Breast epithelium (tissue), 4 donors: ENCODE measurements at places on chromosomes 1 and 21. TPM values are rescaled to one million over a fixed set of nuclear protein-coding genes. Genes with fewer than 3 reads are reported as not detected.

The ZNF695 gene
- 1.1 TPM for total RNA-seq

The PLA2G2D gene
- total RNA-seq = not detected

DNA sequence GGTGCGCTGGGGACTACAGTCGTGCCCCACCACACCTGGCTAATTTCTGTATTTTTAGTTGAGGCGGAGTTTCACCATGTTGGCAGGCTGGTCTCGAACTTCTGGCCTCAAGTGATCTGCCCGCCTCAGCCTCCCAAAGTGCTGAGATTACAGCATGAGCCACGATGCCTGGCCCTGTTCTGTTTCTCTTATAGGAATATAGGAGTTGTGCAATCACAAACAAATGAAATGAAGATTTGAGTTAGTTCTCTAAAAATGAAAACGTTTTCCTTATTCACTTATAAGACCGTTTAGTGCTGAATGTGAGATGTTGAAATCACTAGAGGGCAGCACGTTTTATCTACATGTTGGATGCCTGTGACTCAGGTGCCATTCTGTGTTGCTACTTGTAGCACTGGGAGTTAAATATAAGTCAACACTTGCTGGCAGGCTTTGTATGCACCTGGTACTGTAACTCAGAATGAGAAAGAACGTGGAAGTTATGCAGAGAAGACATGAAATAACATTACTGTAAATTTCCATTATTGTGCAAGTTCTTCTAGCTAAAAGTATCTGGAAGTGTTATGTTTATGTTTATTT, 45.8 kb downstream of the MIGA1 start:
- H3K27ac ChIP-seq = no peak overlapping the region
- no peaks in the 10 kb centered on the region for H3K27me3 ChIP-seq
- no peak for DNase-seq
- no peaks in the 10 kb centered on the region for H3K4me1 ChIP-seq

The CCDC27 gene
- total RNA-seq = not detected

GRCh38 chr1:232538224-232538942, 91.5 kb downstream of the SIPA1L2 start:
- H3K4me3 ChIP-seq = no peak overlapping the region
- no peaks in the 10 kb centered on the region for H3K27me3 ChIP-seq
- H3K27ac ChIP-seq = no peak overlapping the region
- DNase-seq = no peak
- no peaks in the 10 kb centered on the region for H3K36me3 ChIP-seq

DNA sequence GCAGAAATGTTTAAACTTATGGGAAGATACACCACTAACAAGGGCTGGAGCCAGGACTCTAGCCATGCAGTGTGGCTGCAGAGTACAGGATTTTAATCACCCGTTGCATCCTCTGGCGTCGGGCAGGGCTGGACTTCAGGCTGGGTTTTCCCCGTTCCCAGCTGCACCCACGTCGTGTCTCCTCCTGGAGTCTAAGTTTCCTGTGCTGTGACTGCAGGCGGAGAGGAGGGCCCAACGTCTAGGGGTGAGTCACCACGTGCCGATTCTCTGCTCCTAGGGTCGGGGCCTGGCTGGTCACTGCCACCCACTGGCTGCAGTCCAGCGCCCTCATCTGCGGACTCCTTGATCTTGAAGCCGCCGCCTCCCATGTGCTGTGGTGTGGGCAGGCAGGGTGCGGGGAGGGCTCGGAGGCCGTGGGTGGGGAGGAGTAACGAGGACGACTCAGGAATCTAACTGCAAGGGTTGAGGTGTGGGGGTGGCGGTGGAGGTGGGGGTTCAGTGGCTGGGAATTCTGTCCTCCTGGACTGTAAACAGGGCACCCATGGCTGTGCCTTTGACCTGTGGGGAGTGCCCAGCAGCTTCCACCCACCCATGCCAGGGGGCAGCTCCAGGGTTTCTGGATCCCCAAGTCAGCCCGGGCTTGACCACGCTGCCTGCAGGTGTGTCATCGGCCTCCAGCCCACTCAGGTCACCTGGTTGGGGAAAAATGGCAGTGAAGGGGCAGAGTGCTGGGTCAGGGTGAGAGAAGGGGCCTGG, 77.8 kb downstream of the ALPL start:
- H3K36me3 ChIP-seq = no peaks in the 10 kb centered on the region
- no peak overlapping the region for H3K4me3 ChIP-seq
- no peak for DNase-seq
- H3K27ac ChIP-seq = no peak overlapping the region

- H3K36me3 ChIP-seq = no peaks in the 10 kb centered on the region
- DNase-seq = no peak
- no peaks in the 10 kb centered on the region for H3K4me1 ChIP-seq
- H3K27me3 ChIP-seq = no peaks in the 10 kb centered on the region
- no peak overlapping the region for H3K27ac ChIP-seq
Observed at GRCh38 chr1:101178341-101178687, 58.5 kb upstream of the S1PR1 start.

DNA sequence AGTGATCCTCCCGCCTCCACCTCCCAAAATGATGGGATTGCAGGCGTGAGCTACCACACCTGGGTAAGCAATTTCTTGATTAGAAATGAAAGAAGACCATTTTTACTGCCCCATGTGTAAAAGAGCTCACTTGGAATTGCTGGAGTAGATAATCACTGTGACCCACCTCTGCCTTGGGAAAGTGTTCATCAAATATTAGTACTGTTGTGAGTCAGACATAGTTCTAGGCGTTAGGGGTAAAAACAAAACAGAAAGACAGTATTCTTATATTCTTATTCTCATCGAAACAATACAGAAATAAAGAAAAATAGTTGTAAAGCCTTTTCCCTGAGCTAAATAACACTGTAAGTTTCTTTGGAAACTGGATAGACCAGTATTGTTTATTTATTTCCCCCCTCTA, 36.2 kb downstream of the CELF3 start:
- peak overlapping the region; percentile 59 for H3K27ac ChIP-seq
- no peaks in the 10 kb centered on the region for H3K4me1 ChIP-seq
- no peak overlapping the region for H3K4me3 ChIP-seq
- H3K27me3 ChIP-seq = no peaks in the 10 kb centered on the region
- DNase-seq = no peak

DNA sequence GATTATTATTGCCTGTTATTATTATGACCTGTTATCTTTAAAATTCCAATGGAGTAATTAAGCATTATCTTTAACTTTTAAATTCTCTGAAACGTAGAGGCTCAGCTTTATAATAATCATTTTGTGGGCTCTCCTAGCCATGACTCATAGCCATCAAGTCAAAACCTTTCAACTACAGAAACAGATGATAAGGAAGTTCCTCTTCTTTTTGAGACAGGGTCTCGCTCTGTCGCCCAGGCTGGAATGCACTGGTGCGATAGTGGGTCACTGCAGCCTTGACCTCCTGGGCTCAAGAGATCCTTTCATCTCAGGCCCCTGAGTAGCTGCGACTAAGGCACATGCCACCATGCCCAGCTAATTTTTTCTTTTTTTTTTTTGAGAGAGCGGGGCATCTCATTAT, 43.5 kb downstream of the CHML start:
- H3K4me3 ChIP-seq = no peak overlapping the region
- H3K4me1 ChIP-seq = no peaks in the 10 kb centered on the region
- no peak for DNase-seq
- no peaks in the 10 kb centered on the region for H3K36me3 ChIP-seq

The GNAT2 gene
- not detected for total RNA-seq

The DNAJC6 gene
- total RNA-seq = 0.96 TPM

The PLA2G2F gene
- total RNA-seq = not detected

GRCh38 chr1:204447190-204447589, 35.6 kb upstream of the PPP1R15B start:
- no peaks in the 10 kb centered on the region for H3K27me3 ChIP-seq
- H3K27ac ChIP-seq = peak overlapping the region; percentile 37
- no peak for DNase-seq
- no peak overlapping the region for H3K4me3 ChIP-seq
- H3K36me3 ChIP-seq = no peaks in the 10 kb centered on the region
- H3K4me1 ChIP-seq = peaks cover 15% of the 10 kb centered on the region

GRCh38 chr1:17768651-17769241, 13.6 kb downstream of the ACTL8 start:
- H3K27me3 ChIP-seq = peaks cover 11% of the 10 kb centered on the region
- H3K36me3 ChIP-seq = no peaks in the 10 kb centered on the region
